Stimulated activated CD8-positive, alpha-beta memory T cell treated with anti-CD3 and anti-CD28 coated beads, Interleukin-7, amount 100 ng/mL, for 1 hour (primary cell): ENCODE measurements at places on chromosomes 11 and 22.

GRCh38 chr11:26743622-26744021 lies 21.8 kb upstream of the SLC5A12 start:
- DNase-seq, result no peak

- no peak for DNase-seq
Observed at GRCh38 chr11:87722756-87723565, 452.3 kb downstream of the RAB38 start.

GRCh38 chr22:42897960-42898359 lies 40.9 kb upstream of the ARFGAP3 start:
- no peak for DNase-seq

DNA sequence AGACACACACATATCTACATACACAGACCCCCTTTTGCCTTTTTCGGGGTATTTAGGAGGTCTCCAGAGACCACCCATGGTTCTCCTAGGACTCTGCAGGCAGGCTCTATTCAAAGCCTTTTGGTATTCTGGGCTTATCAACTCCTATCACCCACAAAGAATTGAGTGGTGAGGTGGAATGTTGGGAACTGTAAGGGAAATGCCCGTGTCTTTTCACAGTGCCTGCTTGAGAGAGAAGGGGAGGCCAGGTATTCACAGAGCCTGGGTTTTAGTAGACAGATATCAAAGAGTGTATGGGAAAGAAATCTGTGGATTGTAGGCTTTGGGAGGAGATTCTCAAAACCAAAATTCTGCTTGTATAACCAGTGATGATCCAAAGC lies 44.0 kb upstream of the CSNK2A3 start:
- no peak for DNase-seq

DNA sequence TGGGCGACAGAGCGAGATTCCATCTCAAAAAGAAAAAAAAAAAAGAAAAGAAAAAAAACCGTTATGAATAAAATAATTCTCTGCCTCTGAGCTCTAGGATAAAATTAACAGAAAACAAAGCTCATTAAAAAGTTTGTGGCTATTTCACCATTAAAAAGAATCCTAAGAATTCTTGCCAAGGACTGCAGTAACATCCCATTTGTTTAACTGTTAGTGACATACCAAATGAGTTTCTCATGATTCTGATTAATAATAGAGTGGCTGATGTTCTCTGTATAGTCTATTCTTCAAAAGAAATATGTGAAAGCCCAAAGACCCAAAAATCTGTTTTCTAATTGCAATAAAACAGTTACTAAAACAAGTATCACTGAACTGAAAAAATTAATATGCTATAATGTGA lies 19.7 kb downstream of the CLNS1A start:
- no peak for DNase-seq
